Stimulated activated CD8-positive, alpha-beta memory T cell treated with anti-CD3 and anti-CD28 coated beads, Interleukin-7, amount 100 ng/mL, for 24 hours (primary cell): ENCODE measurements at places on chromosomes 11 and 22.

DNA sequence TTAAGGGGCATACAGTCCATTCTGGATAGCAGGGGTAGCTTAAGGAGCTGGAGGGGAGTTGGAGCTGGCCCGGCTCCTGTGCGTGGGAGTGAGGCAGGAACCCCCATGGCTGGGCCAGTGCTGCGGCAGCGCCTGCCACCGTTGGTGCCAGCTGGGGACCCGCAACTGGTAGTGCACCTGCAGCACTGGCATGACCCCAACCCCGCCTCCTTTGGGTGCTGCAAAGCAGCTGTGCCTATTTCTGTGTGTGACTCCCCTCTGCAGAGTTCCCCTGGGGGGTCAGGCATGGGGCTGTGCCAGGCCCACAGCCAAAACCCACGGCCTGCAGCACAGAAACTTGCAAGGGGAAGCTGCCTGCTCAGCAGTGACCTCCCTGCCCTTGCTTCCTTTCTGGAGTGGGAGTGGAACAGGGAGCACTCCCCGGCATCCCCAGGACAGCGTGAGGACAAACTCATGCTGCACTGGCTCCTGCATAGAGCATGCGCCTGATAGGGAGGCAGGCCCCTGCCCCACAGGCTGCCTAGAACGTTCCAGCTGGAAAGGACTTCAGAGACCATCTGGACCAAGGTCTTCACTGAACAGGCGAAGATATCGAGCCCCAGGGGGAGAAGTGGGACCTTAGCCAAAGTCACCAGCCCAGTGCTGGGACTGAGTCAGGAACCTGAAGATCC lies 26.2 kb upstream of the RAB1B start:
- no peak for DNase-seq

DNA sequence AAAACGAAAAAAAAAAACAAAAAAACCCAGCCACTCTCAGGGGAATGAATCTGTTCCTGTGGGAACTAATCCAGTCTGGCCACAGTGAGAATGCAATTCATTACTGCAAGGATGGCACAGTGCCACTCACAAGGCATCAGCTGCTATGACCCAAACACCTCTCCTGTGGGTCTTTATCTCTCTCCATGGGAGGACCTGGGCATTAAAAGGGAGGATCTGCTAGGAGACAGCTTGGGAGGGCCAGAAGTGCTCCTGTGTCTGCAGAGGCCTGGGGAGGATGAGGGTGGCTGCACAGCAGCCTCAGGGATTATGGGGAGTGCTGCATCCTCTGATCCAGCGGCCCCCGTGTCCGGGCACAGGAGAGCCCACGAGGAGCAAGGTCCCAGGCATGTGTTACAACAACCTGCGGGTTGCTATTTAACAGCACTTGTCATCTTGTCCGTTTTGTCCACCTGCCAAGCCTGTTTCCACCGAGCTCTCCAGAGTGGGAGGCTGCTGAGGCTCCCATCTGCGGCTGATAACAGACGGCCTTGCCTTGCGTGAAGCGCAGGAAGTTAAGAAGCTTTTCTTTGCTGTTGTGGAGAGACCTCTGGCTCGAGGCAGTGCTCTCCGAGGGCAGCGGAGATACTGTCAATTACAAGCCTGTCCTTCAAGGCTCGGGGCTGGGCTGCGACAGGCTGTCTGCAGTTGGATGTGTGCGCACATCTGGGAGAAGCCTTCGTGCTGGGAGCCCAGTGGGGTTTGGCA lies 97.7 kb downstream of the NXPE2 start:
- DNase-seq, result no peak

DNA sequence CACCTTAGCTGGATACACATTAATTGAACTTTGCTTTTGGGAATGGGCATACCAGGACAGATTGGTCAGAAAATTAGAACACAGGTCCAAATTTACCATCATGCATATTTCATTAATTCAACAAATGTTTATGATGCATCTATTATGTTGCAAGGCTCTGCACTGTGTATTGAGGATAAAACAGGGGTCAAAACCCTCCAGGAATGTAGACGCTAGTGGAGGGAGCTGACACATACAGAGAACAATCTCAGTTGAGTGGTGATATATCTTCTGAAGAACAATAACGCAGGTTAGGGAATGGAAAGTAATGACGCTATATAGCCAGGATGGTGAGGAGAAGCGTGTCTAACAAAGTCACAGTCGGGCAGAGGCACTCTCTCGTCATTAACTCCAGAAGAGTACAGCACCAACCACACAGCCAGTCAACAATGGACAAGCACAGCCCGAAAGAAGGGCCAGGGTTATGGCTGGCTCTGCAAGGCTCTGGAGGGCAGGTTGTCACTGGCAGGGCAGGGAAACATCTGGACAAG lies 3.8 kb downstream of the FLI1 start:
- no peak for DNase-seq

GRCh38 chr11:34680918-34681586 lies 60.2 kb downstream of the EHF start:
- DNase-seq, result no peak

- DNase-seq, result no peak
Measured at GRCh38 chr11:117548876-117549275, 221.2 kb downstream of the CEP164 start.

DNA sequence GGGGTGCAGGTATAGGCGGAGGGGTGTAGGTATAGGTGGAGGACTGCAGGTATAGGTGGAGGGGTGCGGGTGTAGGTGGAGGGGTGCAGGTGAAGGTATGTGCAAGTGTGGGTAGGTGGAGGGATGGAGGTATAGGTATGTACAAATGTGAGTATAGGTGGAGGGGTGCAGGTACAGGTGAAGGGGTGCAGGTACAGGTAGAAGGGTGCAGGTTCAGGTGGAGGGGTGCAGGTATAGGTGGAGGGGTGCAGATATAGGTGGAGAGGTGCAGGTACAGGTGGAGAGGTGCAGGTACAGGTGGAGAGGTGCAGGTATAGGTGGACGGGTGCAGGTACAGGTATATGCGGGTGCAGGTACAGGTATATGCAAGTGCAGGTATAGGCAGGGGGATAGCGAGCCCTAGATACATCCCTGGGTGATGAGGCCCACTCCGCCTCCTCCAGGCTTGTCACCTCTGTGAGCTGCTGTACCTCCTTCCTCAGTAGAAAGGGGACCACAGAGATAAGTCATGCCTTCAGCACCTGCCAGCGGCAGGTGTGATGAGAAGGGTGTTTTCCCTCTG lies 17.2 kb downstream of the LINC01488 start:
- DNase-seq, result no peak
